Stimulated activated naive CD4-positive, alpha-beta T cell treated with Interleukin-2 at 50 U/mL for 16 hours (primary cell): ENCODE measurements at places on chromosomes 5 and 9.

GRCh38 chr5:112776301-112776856 lies 38.7 kb downstream of the APC start:
- no peak for DNase-seq

GRCh38 chr9:113581865-113582697 lies 118.6 kb downstream of the RGS3 start:
- peak; percentile 59 for DNase-seq

GRCh38 chr5:136043551-136043950 lies 14.8 kb downstream of the TGFBI start:
- DNase-seq: no peak

GRCh38 chr5:171963416-171963815 lies 43.0 kb downstream of the FBXW11 start:
- no peak for DNase-seq

GRCh38 chr5:95801532-95801931 lies 21.0 kb downstream of the GLRX start:
- DNase-seq: no peak

DNA sequence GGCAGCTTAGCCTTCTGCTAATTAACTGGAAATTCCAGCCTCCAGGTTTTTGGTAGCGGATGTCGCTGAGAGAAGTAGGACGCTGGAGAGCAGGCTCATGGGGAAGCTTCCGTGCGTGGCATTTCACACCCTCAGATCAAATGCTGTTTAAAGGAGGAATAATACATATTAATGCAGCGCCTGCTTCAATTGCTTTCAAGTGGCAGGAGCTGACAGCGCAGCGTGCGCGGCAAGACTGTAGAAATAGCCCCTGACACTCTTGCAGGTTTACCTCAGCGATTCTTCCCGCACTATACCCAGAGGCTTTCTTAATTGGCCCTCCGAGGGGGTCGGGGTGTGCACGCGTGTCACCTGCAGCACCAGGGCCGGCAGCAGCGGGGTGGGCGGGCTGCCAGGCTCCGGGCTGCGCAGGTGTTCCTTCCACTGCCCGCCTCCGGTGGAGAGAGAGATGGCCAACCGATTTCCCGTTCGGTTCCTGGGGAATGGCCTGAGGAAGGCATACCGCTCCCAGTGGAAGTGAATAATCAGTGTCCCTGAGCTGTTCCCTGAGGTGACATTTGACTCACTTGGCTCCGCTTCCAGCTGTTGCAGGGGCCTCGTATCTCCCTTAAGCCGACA lies 427.9 kb downstream of the KCTD16 start:
- DNase-seq: no peak

DNA sequence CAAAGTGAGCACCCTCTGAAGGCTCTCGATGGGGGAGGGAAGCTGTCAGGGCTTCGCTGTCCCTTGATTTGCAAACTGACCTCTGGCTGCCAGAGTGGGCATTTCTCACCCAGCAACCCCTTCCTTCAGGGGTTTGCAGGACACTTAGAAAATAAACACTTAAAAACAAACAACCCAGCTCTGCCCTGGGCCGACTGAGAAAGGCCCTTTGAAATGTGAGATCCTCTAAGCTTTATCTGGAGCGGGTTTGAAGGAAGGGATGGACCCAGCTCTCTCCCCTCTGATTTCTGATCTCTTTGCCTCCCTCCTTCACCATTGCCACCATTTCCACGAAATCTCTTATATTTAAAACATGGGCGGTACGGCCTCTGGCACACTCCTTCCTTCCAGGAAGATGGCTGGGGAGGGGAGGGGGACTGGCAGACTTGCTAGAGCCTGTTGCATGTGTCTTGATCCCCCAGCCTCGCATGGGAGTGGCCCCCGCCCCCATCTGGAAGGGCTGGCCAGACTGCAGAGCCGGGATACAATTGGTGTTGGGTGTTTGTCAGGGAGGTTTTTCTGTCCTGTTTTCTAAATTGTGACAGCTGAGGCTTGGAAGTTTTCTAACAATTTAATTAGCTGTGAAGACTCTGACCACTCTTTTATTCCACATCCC lies 20.2 kb downstream of the OLFM1 start:
- DNase-seq: no peak

- DNase-seq: no peak
Observed at GRCh38 chr5:148336704-148337435, 1.5 kb downstream of the SPINK9 start.

GRCh38 chr5:159576902-159577301 lies 246.6 kb upstream of the IL12B start:
- DNase-seq: no peak

- DNase-seq: no peak
Observed at GRCh38 chr5:1245905-1246576, 20.9 kb downstream of the SLC6A18 start.

- no peak for DNase-seq
Observed at GRCh38 chr5:154110716-154111115, 71.9 kb downstream of the MFAP3 start.

- DNase-seq: no peak
Observed at GRCh38 chr9:109063760-109064159, 50.5 kb upstream of the CTNNAL1 start.

GRCh38 chr5:149151717-149152116 lies 10.4 kb downstream of the ABLIM3 start:
- DNase-seq: no peak

GRCh38 chr9:109451311-109452025 lies 46.6 kb downstream of the PTPN3 start:
- DNase-seq: no peak
